Urinary bladder (tissue), 4 donors: ENCODE measurements at places on chromosomes 1 and 21. TPM values are rescaled to one million over a fixed set of nuclear protein-coding genes. Genes with fewer than 3 reads are reported as not detected.

The DMBX1 gene
- not detected for polyA plus RNA-seq

The CFAP298 gene
- 39.4 TPM for polyA plus RNA-seq

The CHI3L2 gene
- polyA plus RNA-seq = 4.9 TPM

The PFDN2 gene
- polyA plus RNA-seq = 108 TPM

The CHIT1 gene
- polyA plus RNA-seq = not detected

The GRIK1 gene
- 1.7 TPM for polyA plus RNA-seq

The CNR2 gene
- polyA plus RNA-seq = not detected

The VANGL1 gene
- 8.4 TPM for polyA plus RNA-seq

The AMY1C gene
- not detected for polyA plus RNA-seq

The EFNA3 gene
- 2.3 TPM for polyA plus RNA-seq

The LRRC38 gene
- polyA plus RNA-seq = 0.98 TPM

The TAL1 gene
- polyA plus RNA-seq = 4.0 TPM

The GUCA2A gene
- not detected for polyA plus RNA-seq

The CD1C gene
- 0.70 TPM for polyA plus RNA-seq

The CHRM3 gene
- polyA plus RNA-seq = 29.8 TPM

The ATP1A2 gene
- 41.5 TPM for polyA plus RNA-seq

The CAPN9 gene
- polyA plus RNA-seq = 0.49 TPM

The WNT9A gene
- polyA plus RNA-seq = 9.4 TPM

The UMODL1 gene
- not detected for polyA plus RNA-seq

The FCAMR gene
- not detected for polyA plus RNA-seq

The HSPG2 gene
- 514 TPM for polyA plus RNA-seq

The SLAMF1 gene
- 0.47 TPM for polyA plus RNA-seq

The NBPF10 gene
- polyA plus RNA-seq = 0.71 TPM

The CFAP74 gene
- polyA plus RNA-seq = 0.23 TPM

The RORC gene
- polyA plus RNA-seq = 0.71 TPM

The VTCN1 gene
- 0.70 TPM for polyA plus RNA-seq

The METTL13 gene
- polyA plus RNA-seq = 22.1 TPM

The AGT gene
- polyA plus RNA-seq = 6.6 TPM

The FLG gene
- polyA plus RNA-seq = 0.05 TPM
